IPS-NIHi11 (cell line): ENCODE measurements at places on chromosomes 1 and 21.

DNA sequence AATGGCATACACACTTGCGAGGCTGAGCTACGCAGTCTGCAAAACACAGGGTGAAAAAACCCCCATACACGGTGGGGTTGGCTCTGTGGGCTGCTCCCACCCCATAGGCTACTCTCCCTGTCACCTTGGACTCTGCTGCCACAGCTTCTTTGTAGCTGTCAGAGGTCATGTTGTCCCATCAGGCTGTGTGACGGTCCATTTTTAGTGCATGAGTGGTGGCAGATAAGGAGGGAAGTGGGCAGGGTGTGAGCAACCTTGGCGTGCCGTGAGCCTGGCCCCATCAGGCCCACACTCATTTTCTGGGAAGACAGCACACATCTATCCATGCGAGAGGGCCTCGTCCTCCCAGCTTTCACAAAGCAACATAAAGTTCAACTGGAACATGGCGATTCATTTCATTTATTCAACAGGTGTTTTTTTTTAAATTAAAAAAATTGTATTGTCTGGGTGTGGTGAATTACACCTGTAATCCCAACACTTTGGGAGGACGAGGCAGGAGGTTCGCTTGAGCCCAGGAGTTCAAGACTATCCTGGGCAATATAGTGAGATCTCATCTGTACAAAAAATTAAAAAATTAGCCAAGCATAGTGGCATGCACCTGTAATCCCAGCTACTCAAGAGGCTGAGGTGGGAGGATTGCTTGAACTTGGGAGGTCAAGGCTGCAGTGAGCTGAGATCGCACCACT is 9.5 kb downstream of the GPR137B start:
- DNase-seq: no peak

DNA sequence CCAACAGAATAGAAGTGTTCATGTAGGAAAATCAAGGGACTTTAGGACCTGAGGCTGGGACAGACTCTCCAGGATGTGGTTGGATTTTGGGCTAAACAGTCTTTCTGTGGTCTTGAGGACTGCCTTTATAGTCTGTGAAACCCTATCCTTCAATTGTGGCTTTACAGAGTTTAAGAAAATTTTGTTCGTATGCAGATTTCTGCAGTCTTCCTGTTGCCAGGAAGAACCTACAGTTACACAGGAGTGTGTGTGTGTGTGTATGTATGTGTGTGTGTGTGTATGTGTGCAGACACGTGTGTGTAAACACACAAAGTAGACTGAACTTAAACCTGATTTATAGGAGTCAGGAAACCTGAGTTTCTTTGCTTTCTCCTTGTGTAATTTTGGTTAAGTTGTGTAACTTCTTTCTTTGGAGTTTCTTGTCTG is 22.8 kb downstream of the NEK7 start:
- DNase-seq: peak; percentile 44

DNA sequence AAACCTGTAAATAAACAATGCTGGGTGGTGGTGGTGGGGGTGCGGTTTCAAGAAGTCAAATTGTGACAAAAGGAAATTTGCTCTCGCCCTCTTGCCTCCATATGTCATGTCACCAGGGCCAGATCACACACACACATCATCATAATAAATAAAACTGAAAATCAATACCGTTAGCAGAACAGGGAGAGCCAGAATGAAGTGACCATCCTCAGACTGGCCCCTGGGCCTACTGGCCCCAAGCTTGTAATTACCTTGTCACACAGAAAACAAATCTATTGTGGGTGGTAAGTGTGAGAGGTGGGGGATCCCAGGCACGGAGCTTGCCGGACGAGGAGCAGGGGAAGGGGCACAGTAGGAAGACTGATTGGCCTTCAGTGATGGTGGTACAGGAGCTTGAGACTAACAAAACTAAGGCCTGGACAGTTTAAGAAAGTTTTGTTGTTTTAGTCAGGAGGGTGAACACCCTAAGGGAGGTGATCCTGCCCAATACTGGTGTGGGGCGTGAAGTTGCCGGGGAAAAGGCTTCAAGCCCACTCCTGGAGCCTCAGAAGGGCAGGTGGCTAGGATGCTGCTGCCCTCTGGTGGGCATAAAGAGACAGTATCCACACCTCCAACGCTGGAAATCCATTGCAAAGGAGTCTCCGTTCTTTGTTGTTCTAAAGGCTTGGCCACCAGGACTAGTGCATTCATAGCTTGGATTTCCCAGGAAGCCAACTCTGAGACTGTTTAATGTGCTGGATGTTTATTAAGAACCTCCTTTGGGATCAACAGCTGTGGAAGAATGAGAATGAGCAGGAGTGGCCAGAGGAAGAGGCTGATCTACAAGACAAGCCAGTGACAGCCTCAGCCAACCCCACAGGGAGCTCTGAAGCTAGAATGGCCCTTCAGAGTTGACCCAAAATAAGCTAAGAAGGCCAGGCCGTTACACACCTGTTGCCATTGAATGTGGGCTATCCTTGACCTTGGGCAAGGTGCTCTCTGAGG is 8.1 kb upstream of the C1orf216 start:
- DNase-seq: peak; percentile 82

GRCh38 chr21:35400233-35400939 is 351.3 kb upstream of the RUNX1 start:
- DNase-seq: peak; percentile 28

- DNase-seq: no peak
Observed at GRCh38 chr1:24925082-24925779, 4.8 kb downstream of the RUNX3 start.

- DNase-seq: no peak
Observed at GRCh38 chr1:210796421-210796820, 337.5 kb downstream of the KCNH1 start.

DNA sequence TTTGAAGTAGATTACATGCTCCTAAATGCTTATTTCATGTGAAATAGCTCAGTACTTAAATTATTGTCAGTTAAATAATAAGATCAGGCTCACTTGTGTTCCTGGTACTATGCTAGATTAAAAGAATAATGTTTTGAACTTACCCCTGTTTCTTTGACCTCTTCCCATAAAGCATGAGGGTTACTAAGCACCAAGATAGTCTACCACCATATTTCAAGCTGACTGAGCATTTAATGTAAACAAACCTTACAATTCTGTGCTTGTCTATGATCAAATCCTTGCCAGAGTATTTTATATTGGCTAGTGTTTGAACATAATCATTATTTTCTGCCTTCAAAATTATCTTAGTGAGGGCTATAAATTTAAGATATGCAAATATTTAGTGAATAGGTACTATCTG is 98.1 kb downstream of the LHX9 start:
- DNase-seq: no peak

DNA sequence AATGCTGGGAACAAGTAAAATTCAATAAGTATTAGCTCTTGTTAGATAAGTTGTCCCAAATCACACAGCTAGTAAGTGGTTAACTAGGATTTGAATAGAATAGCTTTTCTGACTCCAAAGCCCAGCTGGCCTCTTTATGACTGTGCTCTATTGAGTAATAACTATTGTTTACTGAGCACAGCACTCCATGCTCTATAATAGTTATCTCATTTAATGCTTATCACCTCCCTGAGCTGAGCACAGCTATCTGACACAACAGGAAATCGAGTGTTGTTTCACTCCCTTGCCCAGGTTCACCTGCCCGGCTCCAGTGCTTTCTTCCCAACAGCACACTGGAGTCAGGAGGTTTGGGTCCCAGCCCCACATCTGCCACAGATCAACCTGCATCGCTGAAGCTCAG is 38.8 kb upstream of the STMN1 start:
- no peak for DNase-seq

- DNase-seq: no peak
Observed at GRCh38 chr1:86998727-86999126, 84.3 kb downstream of the HS2ST1 start.

- no peak for DNase-seq
Observed at GRCh38 chr1:222995236-222995580, 147.8 kb downstream of the TLR5 start.

GRCh38 chr1:79785964-79786363 is 779.4 kb upstream of the ADGRL4 start:
- DNase-seq: no peak
